ENCODE measurements at places on chromosomes 16 and 17.
A peak's percentile ranks its signal among the peaks of the same experiment; 100 is the strongest.

DNA sequence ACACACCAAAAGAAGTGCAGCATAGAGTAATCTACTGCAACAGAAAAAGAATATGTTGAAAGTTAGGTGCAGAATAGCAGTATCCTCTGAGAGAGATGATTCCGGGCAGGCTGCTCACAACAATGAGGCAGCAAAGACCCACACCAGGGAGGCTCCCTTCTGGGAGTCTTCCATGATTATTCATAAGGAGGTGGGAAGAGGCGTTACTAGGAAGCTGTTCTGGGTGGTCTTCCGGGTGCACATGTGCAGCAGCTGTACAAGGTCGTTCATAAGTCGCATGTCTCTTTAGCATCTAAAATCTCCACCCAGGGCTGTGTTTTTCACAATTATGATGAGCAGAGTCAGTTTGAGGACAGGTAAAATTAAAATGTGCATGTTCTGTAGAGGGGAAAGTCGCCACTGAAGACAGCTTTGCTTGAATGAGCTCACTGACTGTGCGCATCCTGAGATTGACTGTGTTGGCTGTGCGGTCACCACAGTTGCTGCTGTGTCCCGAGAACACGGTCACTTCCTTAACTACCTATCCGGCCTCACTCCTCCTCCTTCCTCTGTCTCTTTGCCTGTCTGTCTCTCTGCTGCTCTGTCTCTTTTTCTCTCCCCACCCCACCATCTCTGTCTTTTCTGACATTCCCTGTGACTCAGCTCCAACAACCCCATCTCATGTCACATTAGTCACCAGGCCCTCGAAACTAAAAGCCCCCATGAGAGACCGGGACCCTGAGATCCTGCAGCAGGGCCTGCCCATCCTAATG lies 125.5 kb upstream of the HSBP1 start:
- no peak for DNase-seq

- DNase-seq: peak; percentile 37
Observed at GRCh38 chr17:17109256-17109655, 67.0 kb downstream of the MPRIP start.

DNA sequence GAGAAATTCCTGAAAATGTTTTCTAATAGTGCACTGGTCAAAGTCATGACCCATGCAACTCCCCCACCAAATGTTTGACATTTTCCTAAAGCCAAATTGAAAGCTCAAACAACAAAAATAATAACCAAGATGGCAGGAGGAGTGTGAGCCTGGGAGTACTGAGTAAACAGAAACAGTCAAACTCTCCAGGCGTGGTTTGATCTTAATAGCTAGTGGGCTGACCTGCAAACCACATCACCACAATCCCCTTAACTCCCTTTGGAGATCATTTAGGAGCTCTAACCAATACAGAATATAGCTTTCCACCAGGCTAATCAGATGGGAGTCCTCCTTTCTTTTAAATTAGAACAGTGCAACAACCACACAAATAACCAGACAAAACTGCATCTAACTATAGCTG lies 19.2 kb upstream of the MEIOC start:
- DNase-seq: no peak

DNA sequence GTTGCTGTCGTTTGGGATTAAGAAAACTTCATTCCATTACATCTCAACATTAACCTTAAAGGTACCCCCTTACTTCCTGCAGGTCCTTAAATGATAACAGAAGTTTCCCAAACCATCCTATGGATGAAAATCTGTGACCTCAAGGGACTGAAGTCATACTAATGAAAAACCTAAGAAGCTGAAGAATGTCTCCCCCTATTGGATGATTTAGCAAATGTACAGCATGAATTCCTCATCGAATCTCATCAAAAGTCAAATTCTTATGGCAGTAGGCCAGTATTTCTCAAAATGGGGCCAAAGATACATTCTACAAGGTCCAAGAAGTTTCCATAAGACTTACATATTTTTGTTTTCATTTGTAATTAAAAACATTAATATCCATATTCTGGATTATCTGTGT lies 13.5 kb downstream of the SCO1 start:
- peak; percentile 6 for DNase-seq

- no peak for DNase-seq
Observed at GRCh38 chr17:57282296-57282695, 26.0 kb downstream of the MSI2 start.

- no peak for DNase-seq
Observed at GRCh38 chr17:64327201-64327930, 63.3 kb downstream of the PECAM1 start.

GRCh38 chr17:53570731-53571130 lies 252.0 kb upstream of the KIF2B start:
- DNase-seq: no peak

GRCh38 chr17:7982173-7982572 lies 20.2 kb upstream of the GUCY2D start:
- DNase-seq: no peak

DNA sequence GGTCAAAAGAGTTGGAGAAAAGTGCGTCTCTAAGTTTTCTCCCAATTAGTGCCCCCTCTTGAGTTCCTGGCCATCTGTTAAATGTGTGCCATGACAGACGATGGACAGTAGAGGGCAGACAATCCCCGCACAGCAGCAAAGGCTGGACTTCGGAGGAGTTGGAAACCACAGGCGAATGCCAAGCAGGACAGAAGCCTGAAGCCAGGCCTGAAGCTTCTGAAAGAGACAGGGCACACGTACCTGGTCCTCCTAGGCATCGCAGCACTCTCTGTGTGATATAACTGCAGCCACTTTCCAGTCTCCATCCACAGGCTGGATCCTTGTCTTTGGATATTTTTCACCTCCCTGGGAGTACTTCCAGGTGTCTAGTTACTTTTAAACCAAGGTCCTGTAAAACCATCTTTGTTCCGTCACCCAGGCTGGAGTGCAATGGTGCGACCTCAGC lies 14.5 kb downstream of the C17orf100 start:
- peak; percentile 62 for DNase-seq

- DNase-seq: no peak
Observed at GRCh38 chr16:19748389-19749168, 30.5 kb downstream of the IQCK start.

DNA sequence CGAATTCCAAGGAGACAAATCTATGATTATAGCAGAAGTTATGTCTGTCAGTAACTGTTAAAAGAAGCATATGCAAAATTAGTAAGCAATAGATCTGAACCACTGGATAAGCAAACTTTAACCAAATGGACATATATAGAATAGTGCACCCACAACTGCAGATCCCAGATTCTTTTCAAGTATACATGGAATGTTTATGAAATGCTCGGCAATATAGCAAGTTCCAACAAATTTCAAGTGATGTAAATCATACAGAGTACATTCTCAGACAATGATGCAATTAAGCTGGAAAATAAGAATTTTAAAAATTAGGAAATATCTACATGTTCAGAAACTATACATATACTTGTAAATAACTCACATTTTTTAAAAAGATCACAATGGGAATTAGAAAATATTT lies 8.4 kb upstream of the HELZ start:
- no peak for DNase-seq

GRCh38 chr17:78121801-78122215 lies 6.7 kb downstream of the TMC6 start:
- no peak for DNase-seq

- no peak for DNase-seq
Observed at GRCh38 chr16:13138528-13138927, 237.1 kb downstream of the SHISA9 start.

GRCh38 chr16:17340804-17341203 lies 130.0 kb downstream of the XYLT1 start:
- no peak for DNase-seq

DNA sequence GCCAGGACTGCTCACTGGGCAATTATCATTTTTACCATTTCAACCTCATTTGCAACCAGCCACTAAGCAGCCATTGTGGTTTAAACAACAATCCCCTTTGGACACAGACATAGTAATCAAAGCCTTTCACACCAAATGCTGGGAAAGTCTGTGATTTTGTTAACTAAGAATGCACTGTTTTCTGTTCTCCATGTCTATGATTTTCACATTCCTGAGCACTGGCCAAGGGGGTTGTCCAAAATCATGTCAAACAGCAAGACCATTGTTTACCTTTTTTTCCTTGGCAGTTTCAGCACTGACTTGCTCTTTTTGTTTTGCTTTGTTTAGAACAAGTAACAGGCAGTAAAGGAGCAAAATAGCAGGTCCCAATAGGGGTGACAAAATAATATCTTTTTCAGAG lies 106.3 kb upstream of the SIAH1 start:
- DNase-seq: no peak

- DNase-seq: peak; percentile 30
Observed at GRCh38 chr17:83152745-83153611, 73.6 kb downstream of the METRNL start.

GRCh38 chr16:19933740-19934139 lies 49.1 kb upstream of the GPRC5B start:
- no peak for DNase-seq

- no peak for DNase-seq
Observed at GRCh38 chr16:72873853-72874252, 174.1 kb downstream of the ZFHX3 start.

Measured in CD4-positive, alpha-beta T cell treated with Interleukin-10 for 1 hour (primary cell).